ENCODE measurements at places on chromosomes 4 and X.

GRCh38 chr4:77600521-77601451 is 4.8 kb upstream of the CXCL13 start:
- DNase-seq, result no peak

DNA sequence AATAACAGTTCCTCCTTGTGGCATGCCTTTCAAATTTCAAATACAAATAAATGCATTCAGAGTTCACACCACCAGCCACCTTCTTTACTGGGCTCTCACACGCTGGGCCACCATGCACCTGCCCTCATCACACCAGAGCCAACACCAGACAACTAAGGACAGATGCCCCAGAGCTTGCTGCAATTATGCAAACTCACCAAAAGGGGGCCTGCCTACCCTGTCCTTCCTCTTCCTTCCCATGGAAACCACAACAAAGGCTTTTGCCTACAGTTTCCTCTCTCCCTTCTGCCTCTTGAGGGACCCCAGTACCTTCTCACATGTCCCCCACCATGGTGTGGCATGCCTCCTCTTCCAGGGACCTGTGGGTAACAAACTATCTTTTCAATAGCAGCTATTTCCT is 1333.9 kb upstream of the TENM3 start:
- DNase-seq, result no peak

DNA sequence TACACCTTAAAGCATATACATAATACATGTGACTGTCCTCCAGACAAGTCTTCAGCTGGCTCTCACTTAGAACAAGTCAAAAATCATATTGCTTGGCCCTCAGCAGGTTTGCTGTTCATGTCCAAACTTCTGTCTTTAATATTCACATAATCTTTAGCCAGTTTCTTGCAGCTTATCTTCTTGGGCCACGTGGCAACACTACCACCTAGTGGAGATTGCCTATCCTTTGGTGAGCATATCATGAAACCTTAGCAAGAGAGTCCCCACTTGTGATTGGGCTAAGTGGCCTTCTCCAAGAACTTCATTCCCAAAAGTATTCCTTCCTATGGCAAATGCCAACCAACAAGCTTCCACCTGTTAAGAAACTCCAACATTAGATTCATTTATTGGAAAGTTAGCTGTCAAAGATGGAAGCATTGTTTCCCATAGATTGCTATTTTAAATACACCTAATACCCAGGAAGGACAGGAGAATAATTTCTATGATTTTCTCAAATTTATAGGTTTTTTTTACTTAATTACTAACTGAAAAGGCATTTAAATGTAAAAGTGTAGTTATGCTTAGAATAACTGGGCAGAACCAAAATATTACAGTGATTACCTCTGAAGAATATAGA is 231.9 kb upstream of the INTU start:
- DNase-seq, result peak; percentile 35

DNA sequence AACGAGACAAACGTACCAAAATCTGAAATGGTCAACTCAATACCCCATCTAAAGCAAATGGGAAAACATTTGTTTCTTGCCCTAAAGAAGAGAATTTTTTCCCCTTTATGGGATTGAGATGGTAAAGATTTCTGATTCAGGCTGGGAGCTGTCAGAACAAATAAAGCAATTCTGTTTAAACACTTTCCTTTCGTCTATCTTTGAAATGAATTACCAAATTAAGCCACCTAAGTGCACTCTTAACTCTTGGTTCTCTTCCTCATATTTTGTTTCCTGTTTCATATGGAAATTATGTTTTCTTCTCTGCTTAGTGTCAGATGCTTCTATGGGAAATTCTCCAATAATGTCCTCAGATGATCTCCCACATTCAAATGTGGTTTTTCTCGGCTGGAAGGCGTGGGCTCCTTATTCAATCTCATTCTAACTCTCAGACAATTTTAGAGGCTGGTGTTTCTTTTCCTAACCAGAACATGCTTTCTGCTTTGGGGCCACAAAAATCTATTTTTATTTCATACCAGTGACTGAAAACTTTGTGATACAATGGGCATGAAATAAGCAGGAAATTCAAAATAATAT is 50.3 kb upstream of the HPF1 start:
- DNase-seq, result no peak

GRCh38 chrX:140764401-140764919 is 54.9 kb downstream of the LINC00632 start:
- DNase-seq, result no peak

- DNase-seq, result peak; percentile 62
These were observed 3.9 kb downstream of the PRSS12 start for GRCh38 chr4:118348886-118349285.

Data from NCI-H526 (cell line).